ENCODE measurements at places on chromosomes 4 and X. TPM values are rescaled to one million over a fixed set of nuclear protein-coding genes. Genes with fewer than 3 reads are reported as not detected.

F8A2 gene
- not detected for total RNA-seq

PLS3 gene
- 271 TPM for total RNA-seq

DIAPH2 gene
- total RNA-seq, result 15.5 TPM

HTR2C gene
- total RNA-seq, result under 0.01 TPM

GUCY1A1 gene
- total RNA-seq, result 0.43 TPM

TBX22 gene
- total RNA-seq, result not detected

PPEF2 gene
- total RNA-seq, result not detected

DKK2 gene
- total RNA-seq, result under 0.01 TPM

ACE2 gene
- not detected for total RNA-seq

CXCL5 gene
- total RNA-seq, result 0.32 TPM

HHIP gene
- total RNA-seq, result 1.7 TPM
